Left ventricle myocardium superior (tissue), 1 donor: ENCODE measurements at places on chromosomes 1 and 21.

DNA sequence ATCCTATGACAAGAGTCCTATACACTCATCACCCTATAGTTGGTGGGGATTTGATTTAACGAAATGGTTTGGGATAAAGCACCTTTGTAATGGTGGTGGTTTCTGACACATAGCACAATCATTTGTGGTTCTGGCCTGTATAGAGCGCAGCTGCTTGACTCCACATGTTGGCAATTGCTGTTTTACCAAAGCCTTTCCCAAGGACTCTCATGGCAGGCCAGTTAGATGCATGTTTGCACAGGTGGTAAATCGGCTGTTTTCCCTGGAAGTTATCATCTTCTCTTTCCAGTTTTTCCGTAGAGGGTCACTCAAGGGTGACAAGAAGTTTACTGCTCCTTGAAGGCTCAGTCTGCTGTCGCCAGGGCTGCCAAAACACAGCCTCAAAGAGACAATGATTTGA lies 17.1 kb upstream of the XPR1 start:
- no peak for DNase-seq

DNA sequence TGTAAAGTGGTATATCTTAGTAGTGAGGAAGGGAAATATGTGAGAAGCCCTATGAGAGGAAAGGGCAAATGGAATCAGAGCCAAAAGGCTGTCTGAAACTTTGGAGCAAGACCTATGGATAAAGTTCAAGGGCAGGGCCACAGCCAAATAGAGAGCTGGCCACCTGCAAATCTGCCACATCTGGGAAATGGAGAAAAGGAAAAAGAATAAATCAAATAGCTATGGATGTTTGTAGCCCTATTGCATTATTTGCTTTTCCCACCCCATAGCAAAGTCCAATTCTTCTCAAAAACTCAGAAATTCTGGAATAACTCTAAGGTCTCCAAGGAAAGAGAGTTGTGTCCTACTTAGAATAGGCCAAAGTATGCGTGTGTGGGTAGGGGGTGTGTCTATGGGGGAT lies 4.0 kb upstream of the HLX start:
- DNase-seq, result no peak

- no peak for DNase-seq
Measured at GRCh38 chr1:93871366-93871765, 7.6 kb downstream of the DNTTIP2 start.

- no peak for DNase-seq
Measured at GRCh38 chr1:68442006-68442405, 7.7 kb downstream of the RPE65 start.

GRCh38 chr21:41610042-41610839 lies 102.3 kb upstream of the TMPRSS2 start:
- peak; percentile 62 for DNase-seq
